Smooth muscle cell of bladder (primary cell): ENCODE measurements at places on chromosomes 6 and 20. TPM values are rescaled to one million over a fixed set of nuclear protein-coding genes. Genes with fewer than 3 reads are reported as not detected.

IMPG1 gene
- total RNA-seq: not detected in 2 replicates

ATXN1 gene
- total RNA-seq: 21.0 and 28.7 TPM in 2 replicates

FOXP4 gene
- total RNA-seq: 1.3 and 2.0 TPM in 2 replicates

PDYN gene
- total RNA-seq: not detected in 2 replicates

MAS1 gene
- under 0.01 and 0.09 TPM in 2 replicates for total RNA-seq

CYP21A2 gene
- total RNA-seq: not detected in 2 replicates

ULBP1 gene
- total RNA-seq: under 0.01 TPM in 1 of 2 replicates, not detected in the other

TRIM10 gene
- total RNA-seq: not detected in 2 replicates

PRDM13 gene
- not detected in 2 replicates for total RNA-seq

C6orf132 gene
- total RNA-seq: 0.46 and 0.71 TPM in 2 replicates

MBOAT1 gene
- 1.5 and 2.7 TPM in 2 replicates for total RNA-seq

KAT14 gene
- 15.9 and 19.1 TPM in 2 replicates for total RNA-seq

TMEM242 gene
- 5.3 and 7.2 TPM in 2 replicates for total RNA-seq

C20orf144 gene
- total RNA-seq: 0.09 and 0.14 TPM in 2 replicates

SLC22A23 gene
- total RNA-seq: 7.0 and 9.2 TPM in 2 replicates

MCHR2 gene
- not detected in 2 replicates for total RNA-seq

KDM1B gene
- total RNA-seq: 9.2 and 11.9 TPM in 2 replicates

TP53TG5 gene
- total RNA-seq: under 0.01 TPM in 1 of 2 replicates, not detected in the other

FGD2 gene
- total RNA-seq: not detected in 2 replicates

GSTA3 gene
- total RNA-seq: not detected in 2 replicates

ARMC12 gene
- total RNA-seq: 0.28 and 0.65 TPM in 2 replicates

SYCP2L gene
- 0.09 and 0.14 TPM in 2 replicates for total RNA-seq

RFX6 gene
- not detected in 2 replicates for total RNA-seq

LST1 gene
- not detected in 2 replicates for total RNA-seq

ADAM33 gene
- total RNA-seq: 21.9 and 44.4 TPM in 2 replicates

NDUFAF4 gene
- 5.0 and 6.8 TPM in 2 replicates for total RNA-seq

ADGRF5 gene
- total RNA-seq: 0.14 and 1.6 TPM in 2 replicates

RNF182 gene
- total RNA-seq: 0.18 and 0.28 TPM in 2 replicates

MUCL3 gene
- total RNA-seq: not detected in 2 replicates

TMC2 gene
- total RNA-seq: 0.18 TPM in 1 of 2 replicates, not detected in the other

TAGAP gene
- total RNA-seq: not detected in 2 replicates

DNMT3B gene
- 0.85 and 1.0 TPM in 2 replicates for total RNA-seq

KCNK15 gene
- total RNA-seq: 0.28 and 0.83 TPM in 2 replicates

TRAPPC3L gene
- 0.09 and 0.14 TPM in 2 replicates for total RNA-seq

OR2H2 gene
- total RNA-seq: not detected in 2 replicates

BPI gene
- not detected in 2 replicates for total RNA-seq

SLC25A27 gene
- total RNA-seq: 16.1 and 17.5 TPM in 2 replicates

CD93 gene
- 0.14 and 2.1 TPM in 2 replicates for total RNA-seq

GABRR1 gene
- not detected in 2 replicates for total RNA-seq

RBPJL gene
- total RNA-seq: not detected in 2 replicates

UBD gene
- not detected in 2 replicates for total RNA-seq

ABHD16B gene
- total RNA-seq: not detected in 2 replicates
